ENCODE measurements at places on chromosomes 4 and X.

- no peak for DNase-seq
Observed at GRCh38 chr4:54093324-54094240, 6.4 kb upstream of the GSX2 start.

DNA sequence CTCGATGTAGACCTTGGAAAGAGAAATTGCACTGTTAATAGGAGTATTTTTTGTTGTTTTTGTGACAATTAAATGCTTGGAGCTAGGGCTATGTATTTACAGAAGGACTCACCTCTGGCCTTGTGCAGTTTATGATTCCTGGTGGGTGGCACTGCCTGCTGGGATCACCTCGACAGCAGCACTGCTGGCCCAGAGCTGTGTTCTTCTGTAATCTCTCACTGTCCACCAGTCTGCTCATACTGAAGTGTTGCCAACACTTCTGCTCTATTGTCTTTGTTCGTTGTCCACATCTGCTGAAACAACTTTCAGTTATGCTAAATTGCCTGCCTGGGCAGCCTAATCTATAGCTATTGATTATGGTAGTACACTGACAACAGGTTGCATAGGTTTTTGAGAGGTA lies 194.4 kb upstream of the ANK2 start:
- no peak for DNase-seq

- DNase-seq: no peak
Observed at GRCh38 chr4:173056271-173056670, 112.3 kb upstream of the GALNT7 start.

GRCh38 chr4:22487328-22487727 lies 28.5 kb downstream of the ADGRA3 start:
- no peak for DNase-seq

- no peak for DNase-seq
Observed at GRCh38 chr4:108272561-108272960, 103.8 kb upstream of the LEF1 start.

- DNase-seq: no peak
Observed at GRCh38 chr4:38015886-38016515, 55.8 kb downstream of the PTTG2 start.

GRCh38 chr4:13547485-13548041 lies 3.3 kb upstream of the NKX3-2 start:
- DNase-seq: no peak

DNA sequence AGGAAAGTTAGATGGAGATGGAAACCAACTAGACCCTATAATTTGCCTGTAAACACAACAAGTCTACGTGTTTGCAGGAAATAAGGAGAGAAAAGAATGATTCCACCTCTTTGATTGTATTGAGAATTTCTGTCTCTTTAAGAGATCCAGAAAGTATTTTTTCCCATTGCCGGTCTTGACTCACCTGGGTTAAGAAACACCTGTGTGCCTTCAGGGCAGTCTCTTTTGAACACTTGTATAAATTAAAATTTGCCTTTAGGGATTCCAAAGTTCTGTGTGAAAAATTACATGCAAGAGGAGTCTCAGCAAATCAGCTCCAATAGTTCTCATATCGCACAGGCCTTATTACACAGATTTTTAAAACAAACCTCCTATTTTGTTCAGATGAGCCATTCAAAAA lies 46.0 kb upstream of the SMAD1 start:
- no peak for DNase-seq

GRCh38 chr4:27128443-27128842 lies 267.8 kb downstream of the STIM2 start:
- no peak for DNase-seq

- DNase-seq: no peak
Observed at GRCh38 chr4:108834835-108835384, 72.1 kb upstream of the ETNPPL start.

- no peak for DNase-seq
Observed at GRCh38 chrX:107940095-107940494, 42.1 kb downstream of the TEX13B start.

- DNase-seq: no peak
Observed at GRCh38 chr4:105193536-105193935, 46.9 kb downstream of the TET2 start.

DNA sequence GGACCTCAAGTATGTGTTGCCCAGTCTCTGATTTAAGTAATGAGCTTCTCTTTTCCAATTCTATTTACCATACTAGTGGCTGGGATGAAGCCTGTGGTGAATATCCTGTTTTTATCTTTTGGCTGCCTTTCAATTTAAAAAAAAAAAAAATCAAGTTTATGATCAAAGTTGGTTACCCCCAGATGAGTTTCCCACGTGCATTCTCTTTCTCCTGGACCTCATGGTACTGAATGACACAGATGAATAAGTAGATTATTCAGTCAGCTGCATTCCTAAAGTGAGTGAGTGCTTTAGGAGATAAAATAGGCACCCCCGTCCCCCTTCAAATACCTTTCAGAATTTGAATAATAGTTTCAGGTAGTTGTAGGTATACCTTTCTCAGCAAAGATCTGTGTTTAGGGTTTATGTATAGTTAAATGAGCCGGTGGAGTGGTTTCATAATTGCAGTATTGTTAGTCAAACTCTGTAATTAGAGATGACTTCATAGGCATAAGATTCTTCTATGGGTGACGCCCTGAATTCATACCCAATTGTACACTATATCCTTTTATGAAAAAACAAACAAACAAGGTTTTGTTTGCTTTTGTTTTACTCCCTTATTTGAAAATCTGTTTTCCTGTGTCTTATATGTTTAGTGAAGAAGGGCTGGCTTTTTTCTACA lies 41.9 kb downstream of the PLS3 start:
- DNase-seq: no peak

DNA sequence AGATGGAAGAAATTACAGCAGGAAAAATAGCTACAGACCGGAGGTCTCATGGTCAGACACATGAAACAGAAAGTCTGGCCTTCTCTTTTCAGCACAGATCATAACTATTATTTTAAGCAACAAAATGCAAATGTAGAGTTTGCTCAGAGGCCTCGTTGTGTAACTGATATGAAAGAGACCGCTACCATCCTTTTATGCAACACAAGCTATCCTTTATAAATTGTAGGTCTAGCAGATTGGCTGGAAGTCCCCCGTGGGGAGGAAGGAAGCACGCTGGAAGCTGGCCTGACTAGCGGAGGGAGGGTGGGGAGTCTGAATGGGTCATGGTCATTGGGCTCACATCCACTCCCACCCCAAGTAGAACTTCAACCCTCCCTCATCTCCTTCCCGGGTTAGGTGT lies 27.7 kb downstream of the DMP1 start:
- peak; percentile 65 for DNase-seq

GRCh38 chrX:77446908-77447652 lies at the start of gene FGF16:
Gene FGF16 (plus strand): TSS chrX:77447389. CDS start chrX:77447675, 286 bp downstream.
- DNase-seq: no peak

DNA sequence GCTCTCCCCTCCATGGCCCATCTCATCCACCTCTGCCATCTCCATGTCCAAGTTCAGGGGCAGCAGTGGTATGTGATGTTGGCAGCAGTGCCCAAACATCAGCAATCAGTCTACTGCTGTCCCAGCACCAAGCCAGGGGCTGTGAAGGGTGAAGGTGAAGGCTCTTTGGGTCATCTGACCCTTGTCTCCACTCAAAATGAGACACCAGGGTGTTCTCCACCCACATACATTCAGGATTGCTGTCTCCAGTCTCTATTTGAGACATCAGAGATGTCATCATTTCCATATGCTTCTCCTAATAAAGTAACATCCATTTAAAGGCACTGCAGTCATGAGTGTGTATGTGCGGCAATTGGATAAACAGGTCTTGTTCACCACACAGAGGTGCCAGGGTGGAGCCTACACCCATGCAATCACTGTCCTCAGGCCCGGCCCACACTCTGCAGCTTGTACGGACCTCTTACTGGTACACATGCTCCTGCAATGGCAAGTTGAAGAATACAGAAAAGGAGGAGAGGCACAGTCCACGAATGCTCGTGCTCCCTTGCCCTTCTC lies 22.2 kb downstream of the MAML3 start:
- DNase-seq: no peak

- no peak for DNase-seq
Observed at GRCh38 chr4:120549011-120549570, 373.4 kb downstream of the PRDM5 start.

DNA sequence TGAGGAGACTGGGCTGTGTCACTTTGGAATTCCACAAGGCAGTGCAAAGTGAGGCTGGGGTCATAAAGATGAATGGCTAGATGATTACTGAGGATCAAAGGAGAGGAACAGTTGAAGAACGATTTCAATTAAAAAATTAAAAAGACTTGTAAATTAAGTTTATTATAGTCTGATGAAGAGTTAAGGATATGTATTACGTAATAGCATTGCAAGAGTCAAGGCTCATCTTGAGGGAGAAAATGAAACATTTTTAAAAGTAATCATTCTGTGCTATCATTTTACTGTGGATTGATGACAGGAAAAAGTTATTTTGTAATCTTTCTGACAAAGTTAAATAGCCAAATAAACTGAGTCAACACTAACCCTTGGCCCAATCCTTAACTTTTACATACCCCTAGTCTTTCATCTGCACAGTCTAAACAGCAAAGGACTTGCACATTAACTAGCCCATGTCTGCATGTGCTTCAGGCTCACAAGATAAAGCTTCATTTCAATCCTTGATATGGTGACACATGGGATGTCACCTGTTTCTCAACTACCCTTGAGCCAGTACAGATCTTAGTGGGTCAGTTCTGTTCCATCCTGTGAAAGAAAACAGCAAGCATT lies 465.5 kb upstream of the CTSO start:
- no peak for DNase-seq

DNA sequence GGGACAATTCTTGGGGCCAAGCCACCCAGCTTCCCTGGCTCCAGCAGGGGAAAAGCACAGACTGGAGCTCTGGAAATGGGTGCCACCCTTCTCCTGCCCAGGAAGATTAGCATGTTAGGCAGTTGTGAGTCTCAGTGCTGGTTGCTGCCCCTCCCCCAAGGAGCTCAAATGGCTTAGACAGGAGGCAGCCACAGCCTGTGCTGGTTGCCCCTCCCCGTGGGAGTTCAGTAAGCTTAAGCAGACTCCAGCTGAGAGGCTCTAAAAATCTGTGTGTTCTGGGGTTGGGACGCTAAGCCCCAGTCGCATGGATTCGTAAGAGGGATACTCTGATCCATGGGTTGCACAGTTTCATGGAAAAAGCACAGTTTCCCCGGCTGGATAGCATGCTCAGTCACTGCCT lies 92.7 kb upstream of the NDST3 start:
- no peak for DNase-seq

DNA sequence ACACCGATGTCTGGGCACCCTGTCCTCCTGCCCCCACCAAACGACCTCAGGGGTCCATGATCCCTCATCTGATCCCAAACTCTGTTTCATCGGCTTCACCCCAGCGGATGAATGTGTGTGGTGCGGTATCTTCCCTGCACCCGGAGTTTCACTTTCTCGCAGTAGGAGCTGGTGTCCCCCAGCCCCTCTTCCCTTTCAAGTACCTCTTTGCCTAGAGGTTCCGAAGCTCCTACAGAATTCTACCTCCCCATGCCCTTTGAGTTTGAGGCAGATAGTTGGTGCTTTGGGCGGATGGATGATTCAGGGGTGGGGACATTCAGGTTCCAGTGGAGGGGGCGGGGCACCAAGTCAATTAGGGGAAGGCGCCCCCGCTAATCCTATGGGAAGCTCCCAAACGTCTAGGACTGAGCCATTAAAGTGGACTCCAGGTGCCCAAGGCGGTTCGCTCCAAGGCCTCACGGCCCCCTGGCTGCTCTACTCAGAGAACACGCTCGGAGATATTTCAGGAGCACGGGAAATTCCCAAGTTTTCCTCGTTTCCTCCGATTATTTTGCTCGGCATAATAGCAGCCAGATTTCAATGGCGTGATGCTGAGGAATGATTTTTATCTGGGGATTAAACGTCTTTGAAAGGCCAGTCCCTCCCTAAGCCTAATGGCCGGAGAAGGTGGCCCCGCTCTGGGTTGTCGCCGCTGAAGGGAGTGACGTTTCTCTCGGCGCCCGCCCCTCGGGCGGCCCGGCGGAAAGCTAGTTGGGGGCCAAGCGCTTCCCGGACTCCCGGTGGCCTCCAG lies 1.3 kb downstream of the MSX1 start:
- peak; percentile 75 for DNase-seq

Data from right cardiac atrium (tissue), 5 donors.